ACHN (cell line): ENCODE measurements at places on chromosomes 16 and 17.

DNA sequence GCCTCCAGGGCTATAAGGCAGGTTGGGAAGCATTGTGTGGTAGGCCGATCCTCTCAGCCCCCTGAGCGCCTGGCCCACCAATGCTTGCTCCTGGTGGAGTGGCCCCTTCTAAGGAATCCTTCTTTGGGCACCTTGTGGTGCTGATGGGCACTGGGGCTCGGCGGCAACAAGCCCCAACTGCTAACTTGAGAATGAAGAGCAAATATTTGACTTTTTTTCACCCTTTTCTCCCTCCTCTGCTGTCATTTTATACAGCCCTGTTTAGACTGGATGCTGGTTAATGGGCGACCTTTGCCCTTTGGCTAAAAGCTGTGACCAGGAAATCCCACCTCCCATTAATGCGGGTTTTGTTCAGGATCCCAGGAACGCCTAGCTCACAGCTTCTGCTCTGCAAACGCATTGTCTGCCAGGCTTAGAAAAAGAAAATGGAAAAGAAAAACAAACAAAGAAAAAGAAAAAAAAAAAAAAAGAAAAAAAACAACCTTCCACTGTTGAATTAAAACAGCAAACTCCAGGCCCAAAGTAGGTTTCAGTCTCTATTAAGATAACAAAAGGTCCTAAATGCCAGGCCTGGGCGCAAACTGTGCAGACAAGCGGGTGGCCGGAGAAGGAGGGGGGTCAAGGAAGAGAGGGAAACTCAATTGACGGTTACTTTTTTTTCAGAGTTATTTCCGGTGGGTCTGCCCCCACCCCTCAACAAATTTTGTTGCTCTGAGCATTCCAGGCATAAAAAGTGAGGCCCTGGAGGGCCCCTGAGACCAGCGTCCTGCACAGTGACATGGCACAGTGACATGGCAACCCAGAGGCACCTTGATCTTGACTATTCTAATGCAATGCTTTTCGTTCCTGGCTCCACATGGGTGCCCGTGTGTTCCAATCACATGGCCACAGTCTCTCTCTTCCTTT is 301.4 kb downstream of the MAF start:
- DNase-seq, result no peak

DNA sequence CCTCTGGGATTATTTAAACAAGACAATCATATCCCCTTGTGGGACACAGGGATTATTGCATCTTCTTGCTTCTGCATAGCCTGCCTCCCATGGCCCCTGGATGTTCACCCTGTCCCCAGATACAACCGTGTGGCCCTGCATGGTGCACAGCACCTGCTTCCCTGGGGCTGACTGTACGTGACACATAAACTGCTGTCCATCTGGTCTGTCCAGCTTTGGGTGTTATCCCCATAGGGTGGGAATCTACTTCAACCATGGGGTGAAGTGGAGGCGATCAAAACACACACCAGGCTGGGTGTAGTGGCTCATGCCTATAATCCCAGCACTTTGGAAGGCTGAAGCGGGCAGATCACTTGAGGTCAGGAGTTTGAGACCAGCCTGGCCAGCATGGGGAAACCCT is 138.8 kb downstream of the XYLT1 start:
- DNase-seq, result no peak

DNA sequence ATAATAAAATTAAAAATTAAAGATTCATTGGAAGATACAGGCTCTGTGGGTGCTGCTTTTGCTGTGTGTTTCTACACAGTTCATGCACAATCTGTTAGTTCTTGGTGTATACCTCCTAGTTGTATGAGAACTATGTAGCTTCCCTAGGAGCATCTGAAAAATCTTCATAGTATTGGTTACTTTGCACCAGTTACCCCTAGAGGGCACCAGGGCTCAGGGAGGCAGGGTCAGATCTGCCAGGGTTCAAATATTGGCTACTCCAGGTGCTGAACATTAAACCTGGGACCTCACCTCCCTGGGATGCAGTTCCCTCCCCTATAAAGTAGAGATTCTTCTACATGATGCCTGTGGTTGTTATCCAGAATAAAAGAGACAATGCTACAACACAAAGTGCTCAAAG is 583.0 kb upstream of the CDH11 start:
- peak; percentile 15 for DNase-seq

GRCh38 chr16:77943801-77944200 is 78.5 kb upstream of the CLEC3A start:
- no peak for DNase-seq

DNA sequence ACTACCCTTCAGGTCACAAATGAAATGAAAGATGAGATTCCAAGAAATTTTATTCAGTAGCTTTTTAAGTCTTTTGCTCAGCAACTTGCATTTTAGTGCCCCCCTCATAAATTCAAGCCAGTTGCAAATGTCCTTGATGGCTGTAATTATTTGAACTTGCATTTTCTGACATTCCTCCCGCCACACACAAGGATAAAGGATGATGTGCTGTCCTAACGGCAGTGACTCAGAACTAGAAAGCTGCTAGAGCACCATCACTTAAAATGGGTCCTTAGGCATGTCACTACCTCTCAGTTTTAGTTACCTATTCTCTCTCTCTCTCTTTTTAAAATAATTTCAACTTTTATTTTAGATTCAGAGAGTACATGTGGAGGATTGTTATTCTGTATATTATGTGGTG is 306.7 kb downstream of the CNTNAP4 start:
- no peak for DNase-seq

DNA sequence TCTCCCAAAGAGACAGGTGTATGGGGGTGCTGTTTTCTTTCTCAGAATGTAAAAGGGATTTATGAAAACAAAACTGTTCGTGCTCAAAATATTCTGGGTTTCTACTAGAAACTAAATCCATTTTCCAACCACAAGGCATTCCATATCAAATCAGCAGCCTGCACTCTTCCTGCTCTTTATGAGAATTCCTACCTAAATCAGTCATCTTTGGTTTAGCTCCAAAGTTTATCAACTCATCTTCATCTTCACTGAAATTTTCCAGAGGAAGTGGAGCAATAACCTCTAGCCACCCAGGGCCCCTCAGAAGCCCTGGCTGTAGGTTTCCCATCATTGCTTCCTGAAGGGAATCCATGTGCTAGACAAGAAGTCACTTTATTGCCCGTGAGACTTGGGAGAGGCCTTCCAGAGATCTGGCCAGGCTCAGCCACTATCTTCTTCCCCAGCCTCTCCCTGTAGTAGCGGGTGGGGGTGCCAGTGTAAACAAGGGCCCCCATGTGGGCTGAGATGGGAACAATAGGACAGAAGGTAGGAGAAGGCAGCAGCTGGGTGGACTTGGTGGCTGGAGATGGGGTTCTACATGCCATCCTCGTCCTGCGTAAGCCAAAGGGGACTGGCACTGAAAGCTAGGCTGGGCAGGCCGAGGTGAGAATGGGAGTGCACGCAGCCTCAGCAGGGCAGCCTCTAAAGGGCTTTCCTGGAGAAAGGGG is 22.0 kb upstream of the ALDH3A1 start:
- no peak for DNase-seq

DNA sequence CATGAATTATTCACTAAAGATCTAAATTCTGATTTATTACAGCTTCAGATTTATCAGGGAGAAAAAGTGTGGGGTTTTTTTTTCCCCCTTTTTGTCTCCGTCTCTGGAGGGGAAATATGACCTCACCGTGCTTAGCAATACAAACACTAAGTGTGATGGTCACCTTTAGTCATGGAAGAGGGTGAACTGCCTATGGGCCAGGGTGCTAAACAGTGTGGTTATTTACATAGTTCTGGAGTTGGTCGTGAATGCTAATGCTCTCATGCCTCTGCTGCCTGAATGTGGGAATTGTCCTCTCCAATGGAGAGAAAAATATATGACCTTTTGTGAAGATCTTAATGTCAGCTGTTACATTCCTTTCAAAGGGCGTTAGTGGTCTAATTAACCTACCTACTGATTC is 44.8 kb upstream of the MSI2 start:
- no peak for DNase-seq

GRCh38 chr16:11047057-11047456 is 102.7 kb downstream of the CLEC16A start:
- DNase-seq, result no peak

DNA sequence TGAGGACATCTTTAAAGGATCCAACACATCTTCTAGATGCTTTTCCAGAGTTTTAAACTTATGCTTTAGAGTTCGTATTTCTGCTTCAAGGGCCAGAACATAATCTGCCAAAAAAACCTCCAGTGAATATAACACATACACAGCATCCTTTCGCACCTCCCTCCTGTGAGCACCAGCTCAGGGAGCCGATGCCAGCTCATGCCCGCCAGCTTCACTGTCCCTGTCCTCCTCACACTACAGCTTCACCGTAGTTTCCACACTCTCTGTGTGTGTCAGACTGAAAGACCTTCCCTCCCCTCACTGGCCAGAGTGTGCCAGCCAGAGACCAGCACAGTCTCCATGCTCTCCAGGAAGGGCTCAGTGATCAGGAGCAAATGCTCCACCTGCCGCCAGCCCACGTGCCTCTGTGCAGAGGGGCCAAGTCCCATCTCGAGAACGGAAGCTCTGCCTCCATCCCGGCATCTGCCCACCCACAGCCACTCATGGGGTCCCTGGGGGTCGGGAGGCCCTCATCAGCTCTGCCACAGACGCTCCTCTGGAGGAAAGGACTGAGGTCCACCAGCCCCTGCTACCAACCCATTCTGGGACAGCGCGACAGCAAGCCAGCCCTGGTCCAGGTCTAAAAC is 40.8 kb downstream of the CCDC57 start:
- DNase-seq, result no peak

- peak; percentile 99 for DNase-seq
Measured at GRCh38 chr16:46688654-46689364, at the start of gene VPS35. Gene VPS35 (minus strand): TSS chr16:46689178. CDS start chr16:46689133, 45 bp downstream.

- no peak for DNase-seq
Measured at GRCh38 chr17:4375039-4375748, 8.7 kb upstream of the UBE2G1 start.

GRCh38 chr17:74389084-74389753 is 21.9 kb downstream of the GPR142 start:
- no peak for DNase-seq

GRCh38 chr17:58005031-58005727 is 1.9 kb downstream of the SRSF1 start:
- DNase-seq, result no peak

GRCh38 chr17:47802341-47803022 is 19.1 kb downstream of the OSBPL7 start:
- DNase-seq, result peak; percentile 65

DNA sequence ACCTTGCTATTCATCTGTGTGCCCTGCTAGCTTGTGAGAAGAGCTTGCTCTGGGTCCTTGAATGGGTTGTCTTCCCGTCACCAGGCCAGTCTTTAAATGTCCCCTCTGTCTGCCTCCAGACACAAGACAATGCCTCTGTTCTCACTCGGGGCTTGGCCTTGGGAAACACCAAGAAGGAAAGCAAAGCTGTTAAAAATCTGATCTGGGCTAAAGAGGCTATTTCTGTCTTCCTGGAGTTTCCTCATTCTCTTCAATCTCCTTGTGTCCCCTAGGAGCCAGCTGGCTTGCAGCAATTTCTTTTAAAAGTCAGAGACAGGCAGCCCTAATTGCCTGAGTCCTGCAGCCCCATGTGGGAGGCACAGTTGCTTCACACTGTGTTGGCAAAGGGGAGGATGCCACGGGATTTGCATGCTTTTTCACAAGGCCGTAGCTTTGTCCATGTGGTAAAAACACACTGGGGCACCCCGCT is 2.5 kb downstream of the DNAI2 start:
- DNase-seq, result no peak

- DNase-seq, result peak; percentile 82
Measured at GRCh38 chr17:57995076-57995956, 7.3 kb upstream of the VEZF1 start.

DNA sequence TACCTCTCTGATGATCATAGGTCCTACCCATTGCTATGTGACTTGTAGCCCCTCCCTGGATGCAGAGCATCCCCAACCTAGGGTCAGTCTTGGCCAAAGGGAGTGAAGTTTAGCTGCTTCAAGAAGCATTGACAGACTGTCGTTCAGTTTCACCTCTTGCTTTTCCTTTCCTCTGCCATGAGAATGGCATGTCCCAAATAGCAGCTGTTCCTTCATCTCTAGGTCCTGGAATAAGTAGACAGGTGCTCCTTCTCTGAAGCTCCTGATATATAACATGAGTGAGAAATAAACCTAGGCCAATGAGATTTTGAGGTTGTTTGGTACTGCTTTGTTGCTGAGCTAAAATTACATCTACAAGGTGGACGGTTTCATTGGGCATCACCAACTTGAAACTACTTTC is 204.5 kb upstream of the CACNG5 start:
- no peak for DNase-seq

GRCh38 chr16:27174007-27174406 is 29.3 kb upstream of the KDM8 start:
- DNase-seq, result no peak

DNA sequence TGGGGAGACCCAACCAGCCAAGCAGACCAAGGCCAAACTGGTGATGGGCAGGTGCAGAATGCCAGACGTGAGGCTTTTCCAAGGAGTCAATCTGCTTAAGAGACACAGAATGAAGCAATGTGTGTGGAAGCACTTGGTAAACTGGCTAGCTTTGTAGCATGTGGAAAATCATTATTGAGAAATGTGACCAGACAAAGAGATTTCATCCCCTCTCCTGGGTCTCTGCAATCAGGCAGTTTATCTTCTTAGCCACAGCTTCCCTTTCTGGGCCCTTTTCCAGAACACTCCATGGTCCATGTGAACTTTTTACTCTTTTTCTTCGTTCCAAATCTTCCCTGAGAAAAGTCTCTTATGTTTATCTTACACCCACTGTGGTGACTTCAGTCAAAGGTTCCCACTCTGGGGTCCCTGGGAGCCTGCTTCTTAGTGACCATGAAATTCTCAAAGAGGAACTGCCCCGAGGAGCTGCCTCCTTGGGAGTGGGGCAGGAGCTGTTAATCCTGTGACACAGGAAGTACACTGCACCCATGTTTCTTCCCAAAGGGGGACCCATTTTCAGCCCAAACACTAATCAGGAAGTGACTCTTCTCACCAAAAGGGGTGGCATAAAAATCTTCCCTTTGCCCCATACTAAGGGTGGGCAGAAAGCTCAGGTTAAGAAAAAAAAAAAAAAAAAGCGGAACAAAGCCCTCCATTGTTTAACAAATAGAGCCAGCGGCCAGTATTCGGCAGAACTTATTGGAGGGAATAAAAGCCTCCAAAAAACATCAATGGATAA is 346.2 kb upstream of the ASIC2 start:
- no peak for DNase-seq

- no peak for DNase-seq
Measured at GRCh38 chr16:67155295-67156142, 4.2 kb downstream of the TRADD start.

DNA sequence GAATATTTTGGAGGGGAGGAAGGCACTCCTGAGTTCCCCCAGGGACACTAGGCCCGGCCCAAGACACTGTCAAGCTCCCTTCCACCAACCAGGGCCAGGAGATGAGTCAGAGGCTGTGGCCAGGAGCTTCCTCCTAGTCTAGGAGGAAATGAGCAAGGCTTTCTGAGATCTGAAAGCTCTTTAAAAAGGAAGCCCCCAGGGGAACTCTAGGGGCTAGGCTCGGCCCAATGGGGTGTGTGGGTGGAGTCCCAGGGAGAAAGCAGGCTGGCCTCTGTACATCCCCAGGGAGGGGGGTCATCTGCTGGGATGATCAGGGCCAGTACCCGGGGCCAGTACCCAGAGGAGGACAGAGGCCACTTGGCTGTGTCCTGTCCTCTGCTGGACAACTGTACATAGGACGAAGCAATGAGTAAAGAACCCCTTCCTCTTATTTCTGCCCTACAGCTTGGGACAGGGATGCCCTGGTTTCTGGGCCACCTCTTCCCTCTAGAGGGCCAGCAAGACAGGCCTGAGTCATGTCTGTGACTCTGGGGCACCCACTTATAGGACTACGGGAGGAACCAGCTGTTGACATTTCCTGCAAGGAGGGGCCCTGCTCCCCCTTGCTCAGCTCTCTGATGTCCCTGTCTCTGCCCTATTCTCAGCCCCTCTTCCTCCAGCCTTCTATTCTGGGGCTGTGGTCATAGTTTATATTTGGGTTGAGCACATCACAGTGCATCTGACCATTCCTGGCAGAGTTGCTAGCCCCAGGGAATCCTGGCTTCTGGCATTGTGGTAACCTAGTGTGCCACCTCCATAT is 2.7 kb downstream of the FHOD1 start:
- DNase-seq, result peak; percentile 91
